ENCODE measurements at places on chromosomes 11 and 22. TPM values are rescaled to one million over a fixed set of nuclear protein-coding genes. Genes with fewer than 3 reads are reported as not detected.

DNA sequence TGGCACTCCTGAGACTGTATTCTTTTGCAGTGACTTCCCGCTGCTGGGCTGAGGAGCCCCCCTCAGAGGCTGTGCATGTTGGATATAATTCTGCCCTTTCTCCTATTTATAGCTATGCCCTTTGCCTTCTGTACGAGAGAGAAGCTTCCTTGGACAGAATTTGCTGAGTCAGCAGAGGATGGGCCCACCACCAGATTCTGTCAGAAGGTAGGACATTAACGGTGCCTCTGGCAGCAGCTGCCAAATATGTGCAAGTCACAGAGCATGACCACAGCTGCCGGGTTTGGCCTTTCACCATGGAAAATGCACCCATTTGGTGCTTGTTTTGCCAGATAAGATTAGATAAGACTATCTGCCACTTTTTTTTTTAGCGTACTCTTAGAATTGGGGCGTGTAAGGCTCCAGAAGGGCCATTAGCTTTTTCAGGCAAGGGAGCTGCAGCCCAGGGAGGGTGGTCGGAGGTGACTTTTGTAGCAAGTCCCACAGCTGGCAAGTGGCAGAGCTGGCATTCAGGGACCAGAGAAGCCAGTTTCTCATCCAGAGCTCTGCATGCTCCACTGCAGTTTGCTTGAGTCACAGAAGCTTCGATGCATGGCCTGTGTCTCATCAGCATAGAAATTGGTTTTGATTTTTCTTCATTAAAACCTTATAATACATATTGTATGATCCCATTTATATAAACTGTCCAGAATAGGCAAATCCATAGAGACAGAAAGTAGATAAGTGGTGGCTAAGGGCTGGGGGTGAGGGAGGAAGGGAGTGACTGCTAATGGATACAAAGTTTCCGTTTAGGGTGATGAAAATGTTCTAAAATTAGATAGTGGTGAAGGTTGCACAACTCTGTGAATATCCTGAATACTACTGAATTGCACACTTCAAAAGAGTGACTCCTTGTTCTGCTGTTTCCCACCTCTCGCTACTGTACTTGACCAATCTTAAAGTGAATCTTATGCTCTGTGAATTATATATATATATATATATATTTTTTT lies 15.8 kb downstream of the UPB1 start:
- DNase-seq, result peak; percentile 47

DNA sequence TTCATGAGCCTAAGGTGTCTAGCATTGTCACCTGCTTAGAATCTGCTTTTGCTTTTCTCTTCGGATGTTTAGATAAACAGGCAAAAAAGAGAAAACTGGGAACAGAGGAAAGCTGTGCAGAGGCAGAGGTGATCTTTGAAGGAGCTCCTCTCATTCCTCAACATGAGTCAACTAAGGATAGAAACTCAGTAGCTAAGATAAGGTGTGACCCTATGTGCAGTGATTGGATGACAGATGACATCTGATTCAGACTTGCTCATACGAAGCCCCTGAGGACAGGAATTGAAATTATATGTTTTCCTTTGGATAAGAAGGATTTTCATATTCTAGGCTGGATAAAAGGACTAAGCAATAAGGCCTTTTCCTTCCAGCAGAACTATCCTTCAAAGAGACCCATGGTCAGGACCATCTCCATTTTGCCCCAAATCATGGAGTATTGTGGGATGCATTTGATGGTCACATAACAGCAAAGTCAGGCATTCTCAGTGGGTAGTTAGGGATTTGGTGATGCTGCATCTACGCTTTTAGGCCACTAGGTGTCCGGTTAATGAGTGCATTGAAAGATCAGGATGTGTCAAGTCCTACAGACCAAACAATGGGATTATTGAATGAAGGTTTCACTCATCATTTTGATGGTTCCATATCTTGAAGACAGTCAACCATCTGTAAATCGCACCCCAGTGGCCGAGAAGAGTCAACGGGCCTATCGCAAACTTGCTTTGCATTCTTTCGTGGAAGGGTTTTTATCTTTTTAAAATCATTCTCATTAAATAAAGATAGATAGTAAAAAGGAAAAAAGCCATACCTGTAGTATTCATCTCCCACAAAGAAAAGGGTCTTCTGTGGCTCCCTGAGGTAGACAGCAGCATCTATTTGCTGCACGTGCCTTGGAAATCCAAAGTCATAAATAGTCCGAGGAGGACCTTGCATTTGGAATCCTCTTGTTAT lies 32.2 kb downstream of the MMP20 start:
- DNase-seq, result no peak

GRCh38 chr11:80103142-80103859 lies 662.5 kb upstream of the TENM4 start:
- DNase-seq, result peak; percentile 35

DNA sequence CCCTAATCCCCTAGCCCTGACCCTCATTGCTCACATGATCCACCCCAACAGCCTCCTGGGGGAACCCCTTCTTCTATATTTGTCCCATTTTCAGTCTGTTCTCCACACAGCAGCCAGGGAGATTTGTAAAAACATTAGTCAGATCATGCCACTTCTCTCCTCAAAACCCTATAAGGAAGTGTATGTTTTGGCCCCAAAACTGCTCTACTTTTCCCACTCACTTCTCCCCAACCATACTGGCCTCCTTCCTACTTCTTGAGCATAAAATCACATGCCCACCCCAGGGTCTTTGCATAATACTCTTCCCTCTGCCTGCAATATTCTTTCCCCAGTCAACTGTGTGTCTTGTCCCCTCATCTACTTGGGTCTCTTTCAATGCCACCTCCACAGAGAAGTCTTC lies 4.7 kb upstream of the SLC22A12 start:
- DNase-seq, result no peak

The SLC25A45 gene
- 0.91 TPM for total RNA-seq
